ENCODE measurements at places on chromosomes 4 and X.

DNA sequence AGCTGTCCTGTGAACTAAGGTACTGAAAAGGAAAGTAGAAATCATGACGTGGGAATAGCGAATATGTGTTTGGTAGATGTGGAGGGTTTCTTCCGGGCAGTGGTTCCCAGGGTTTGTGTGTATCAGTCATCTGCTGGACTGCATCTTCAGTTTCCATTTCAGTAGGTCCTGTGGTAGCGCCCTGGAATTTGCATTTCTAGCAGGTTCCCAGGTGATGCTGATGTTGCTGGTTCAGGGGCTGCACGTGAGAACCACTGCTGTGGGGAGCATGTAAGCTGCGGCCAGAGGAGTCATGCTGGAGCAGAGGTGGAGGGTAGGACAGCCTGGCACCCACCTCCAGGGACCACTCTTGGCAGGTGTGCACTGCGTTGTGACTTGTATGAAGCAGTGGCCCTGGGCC lies 47.1 kb downstream of the ARHGAP10 start:
- DNase-seq: peak; percentile 67

DNA sequence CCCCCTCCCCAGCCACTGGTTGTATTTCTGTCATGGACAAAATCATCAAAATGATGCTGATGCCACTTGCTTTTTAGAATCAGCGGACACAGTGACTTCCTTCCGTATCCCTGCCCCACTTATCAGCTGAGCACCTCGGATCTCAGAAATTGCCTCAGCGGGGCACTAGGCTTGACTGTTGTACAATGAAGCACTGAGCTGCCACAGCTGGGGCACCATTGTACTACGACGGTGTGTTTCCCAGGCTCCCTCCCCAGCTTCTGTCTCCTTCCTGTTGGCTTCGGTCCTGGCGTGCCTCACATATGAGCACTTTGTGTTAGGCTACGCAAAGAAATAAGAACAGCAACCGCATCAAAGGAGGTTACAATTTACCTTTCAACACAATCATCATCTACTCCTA lies 82.4 kb downstream of the F11 start:
- no peak for DNase-seq

DNA sequence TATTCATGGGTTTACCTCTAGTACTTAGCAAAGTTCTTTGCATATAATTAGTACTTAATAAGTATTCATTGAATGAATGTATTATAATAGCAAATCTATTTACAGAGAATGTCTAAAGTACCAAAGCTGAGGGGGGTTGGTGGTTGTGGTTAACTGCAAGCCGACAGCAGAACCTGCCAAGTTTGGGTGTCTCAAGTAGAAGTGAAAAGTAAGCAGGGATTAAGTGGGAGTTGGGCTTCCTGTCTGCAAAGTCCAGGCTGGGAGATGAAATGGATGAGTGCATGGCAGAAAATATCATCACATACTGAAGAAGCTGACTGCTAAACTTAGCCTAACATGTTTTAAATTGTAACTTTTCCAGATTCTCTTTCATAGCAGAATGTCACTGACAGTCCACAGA lies 169.6 kb downstream of the CAMK2D start:
- no peak for DNase-seq

- DNase-seq: no peak
Observed at GRCh38 chrX:56066016-56066415, 166.1 kb upstream of the KLF8 start.

GRCh38 chrX:2781226-2781571 lies 29.4 kb downstream of the XG start:
- DNase-seq: no peak

- DNase-seq: no peak
Observed at GRCh38 chrX:136204571-136204970, 46.6 kb downstream of the MAP7D3 start.

DNA sequence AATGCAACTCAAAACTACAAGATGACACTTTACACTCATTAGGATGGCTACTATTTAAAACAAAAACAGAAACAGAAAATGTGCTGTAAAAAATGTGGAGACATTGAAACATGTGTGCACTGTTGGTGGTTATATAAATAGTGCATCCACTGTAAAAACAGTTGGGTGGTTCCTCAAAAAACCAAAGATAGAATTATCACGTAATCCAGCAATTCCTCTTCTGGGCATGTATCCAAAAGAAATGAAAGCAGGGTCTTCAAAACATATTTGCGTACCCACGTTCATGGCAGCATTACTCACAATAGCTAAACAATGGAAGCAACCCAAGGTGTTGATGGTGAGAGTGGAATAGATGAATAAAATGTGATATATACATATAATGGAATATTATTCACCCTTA lies 967.2 kb downstream of the TRAM1L1 start:
- no peak for DNase-seq
